ENCODE measurements at places on chromosomes 11 and 22.

DNA sequence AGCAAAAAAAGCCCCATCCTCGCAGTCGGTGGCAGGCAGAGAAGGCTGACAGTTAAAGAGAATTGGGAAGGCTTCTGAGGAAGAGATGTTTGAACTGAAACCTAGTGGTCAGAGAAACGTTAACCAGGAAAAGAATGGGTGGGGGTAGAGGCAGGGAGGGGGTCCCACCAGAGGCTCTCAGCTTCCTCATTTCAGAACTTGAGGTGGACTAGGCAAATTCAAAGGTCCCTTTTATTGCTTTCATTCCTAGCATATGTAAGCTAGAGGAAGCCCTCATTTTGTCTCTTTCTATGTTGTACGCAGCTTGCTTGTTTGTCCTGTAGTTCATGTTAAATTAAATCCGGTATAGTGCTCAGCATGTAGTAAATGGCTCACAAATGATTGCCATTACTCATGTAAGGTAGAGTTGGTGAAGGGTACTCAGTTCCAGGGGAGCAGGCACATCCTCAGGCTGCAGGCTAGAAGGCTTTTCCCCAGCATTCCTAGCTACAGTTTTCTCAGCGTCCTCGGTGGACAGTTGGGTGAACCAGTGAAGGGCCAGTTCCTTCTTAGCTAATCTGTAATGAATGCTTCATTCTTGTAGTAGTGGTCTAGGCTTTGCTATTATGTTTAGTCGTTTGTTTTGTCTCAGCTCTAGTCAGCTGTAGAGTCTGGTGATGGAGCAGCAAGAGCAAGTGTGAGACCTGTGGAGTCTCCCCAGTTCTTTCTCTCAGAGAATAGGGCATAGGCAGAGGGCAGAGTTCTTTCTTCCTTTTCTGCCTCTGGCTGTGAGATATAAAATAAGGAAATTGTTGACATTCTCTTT lies 58.6 kb downstream of the UVRAG start:
- DNase-seq, result no peak

DNA sequence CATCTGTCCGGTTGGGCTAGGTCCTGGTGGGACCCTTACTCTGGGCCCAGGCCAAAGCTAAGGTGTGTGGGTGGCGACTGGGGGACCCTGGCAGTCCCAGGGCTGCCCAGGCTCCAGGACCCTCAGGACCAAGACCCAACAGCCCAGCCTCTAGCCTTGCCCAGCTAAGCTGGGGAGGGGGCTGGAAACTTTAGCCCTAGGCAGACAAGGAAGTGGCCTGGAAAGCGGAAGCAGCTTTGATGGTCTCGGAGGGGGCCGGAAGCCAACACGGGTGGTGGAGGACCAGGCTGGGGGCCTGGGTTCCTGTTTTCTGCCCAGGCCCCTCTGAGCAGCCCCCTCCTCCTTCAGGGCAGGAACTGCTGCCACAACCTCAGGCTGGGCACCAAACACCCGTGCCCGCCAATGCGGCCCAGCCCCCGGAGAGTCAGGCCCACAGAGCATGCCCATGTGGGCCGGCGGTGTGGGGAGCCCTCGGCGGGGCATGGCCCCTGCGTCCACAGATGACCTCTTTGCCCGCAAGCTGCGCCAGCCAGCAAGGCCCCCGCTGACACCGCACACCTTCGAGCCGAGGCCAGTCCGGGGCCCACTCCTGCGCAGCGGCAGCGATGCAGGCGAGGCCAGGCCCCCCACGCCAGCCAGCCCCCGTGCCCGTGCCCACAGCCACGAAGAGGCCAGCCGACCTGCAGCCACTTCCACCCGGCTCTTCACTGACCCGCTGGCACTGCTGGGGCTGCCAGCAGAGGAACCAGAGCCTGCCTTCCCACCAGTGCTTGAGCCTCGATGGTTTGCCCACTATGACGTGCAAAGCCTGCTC lies 2.8 kb downstream of the SIPA1 start:
- DNase-seq, result peak; percentile 29

DNA sequence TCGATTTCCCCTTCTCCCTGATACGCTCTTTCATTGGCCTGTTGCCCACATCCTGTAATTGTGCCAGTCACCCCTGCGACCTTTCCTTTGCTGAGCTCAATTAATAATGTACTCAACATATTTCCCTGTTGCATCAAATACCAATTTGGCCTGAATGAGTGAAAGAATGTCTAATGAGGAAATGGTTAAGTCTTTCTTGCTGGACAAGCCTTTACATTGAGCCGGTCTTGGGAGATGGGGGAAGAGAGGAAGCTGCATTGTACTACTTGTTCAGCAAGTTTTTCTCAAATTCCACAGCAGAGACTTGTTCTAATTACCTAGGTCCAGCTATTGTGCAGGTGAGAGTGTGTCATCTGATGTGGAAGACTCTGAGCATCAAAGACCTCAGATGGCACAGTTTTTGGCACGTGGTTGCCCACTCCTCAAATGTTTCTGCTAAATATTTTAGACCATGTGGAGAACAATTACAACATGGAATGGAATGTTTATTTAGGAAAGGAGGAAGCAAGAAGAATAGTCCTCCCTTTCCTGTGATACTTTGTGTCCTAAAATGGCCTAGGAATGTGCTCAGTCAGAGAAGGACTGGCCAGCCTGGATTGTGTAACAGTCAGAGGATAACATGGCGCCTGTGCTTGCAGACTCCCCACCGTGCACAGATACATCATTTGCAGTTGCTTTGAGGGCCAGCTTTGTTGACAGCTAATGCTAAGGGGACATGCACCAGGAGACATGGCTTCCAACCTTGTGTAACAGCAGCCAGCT lies 129.5 kb upstream of the E2F8 start:
- no peak for DNase-seq

DNA sequence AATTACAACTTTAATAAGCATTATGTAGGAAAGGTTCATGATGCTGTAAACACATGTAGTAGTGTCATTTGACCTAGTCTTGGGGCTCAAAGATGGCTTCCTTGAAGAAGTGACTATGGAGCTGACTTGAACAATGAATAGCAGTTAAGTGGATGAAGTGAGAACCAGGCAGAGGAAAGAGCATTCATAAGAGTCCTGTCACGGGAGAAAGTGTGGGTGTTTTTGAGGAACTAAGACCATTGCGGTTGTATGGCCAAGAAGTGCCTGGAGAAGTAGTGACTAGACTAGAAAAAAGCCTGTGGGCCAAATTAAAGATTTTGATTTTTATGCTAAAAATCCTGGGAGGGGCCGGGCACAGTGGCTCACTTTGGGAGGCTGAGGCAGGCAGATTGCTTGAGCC lies 7.2 kb upstream of the IL18BP start:
- DNase-seq, result no peak

- DNase-seq, result no peak
Observed at GRCh38 chr11:70736937-70737640, 338.8 kb downstream of the CTTN start.

DNA sequence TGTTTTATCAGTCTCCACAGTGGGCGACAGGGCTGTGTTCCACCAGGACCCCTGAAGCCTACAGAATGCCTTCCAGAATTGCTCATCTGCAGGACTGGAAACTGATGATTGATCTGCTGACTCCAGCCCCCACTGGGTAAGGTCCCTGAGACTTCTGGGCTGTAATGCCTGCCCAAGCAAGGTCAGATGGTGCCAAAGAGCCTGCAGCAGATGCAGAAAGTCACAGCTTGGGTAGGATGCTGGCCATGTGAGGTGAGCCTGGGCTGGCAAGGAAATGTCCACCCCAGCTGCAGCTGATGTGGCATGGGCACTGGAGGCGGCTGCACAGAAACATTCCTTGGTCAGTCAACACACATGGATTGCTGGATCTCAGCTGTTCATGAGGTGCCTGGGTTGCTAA lies 30.9 kb downstream of the LRRC32 start:
- no peak for DNase-seq

DNA sequence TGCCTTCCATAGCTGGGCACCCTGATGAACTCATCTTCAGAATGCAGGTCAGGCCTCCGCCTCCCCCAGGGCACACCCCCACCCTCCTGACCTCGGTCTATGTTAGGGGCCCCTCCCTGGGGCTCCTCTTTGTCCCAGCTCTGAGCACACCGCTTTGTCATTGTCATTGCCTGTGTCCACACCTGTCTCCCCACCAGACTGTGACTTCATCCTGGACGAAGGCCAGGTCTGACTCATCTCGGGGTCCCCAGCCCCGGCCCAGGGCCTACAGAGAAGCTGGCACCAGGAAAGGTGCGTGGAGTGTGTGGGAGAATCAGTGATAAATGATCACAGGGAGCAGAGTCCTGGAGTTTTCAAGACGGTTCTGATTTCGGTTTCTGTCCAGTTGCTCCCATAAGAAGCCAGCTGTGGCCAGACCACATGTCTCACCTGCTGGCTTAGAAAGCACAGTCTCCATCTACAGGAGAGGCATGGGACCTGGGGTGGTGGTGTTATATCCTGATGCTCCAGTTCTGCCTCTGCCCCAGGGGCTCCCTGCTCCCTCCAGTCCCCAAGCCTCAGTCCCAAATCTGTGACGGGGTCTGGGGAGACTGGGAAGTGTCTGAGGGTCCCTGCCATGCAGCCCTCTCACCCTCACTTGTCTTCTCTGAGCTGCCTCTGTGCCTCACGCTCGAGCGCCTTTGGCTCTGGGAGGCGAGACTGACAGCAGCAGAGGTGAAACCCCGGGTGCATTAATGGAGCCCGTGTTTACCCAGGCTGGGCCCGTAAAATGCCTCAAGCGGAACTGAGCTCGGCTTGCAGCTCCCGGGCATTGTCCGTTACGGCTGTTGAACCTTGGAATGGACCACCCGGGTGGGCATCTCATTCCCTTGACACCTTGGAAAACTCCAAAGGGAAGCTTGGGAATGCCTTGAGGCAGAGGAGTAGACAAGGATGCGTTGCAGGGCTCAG lies 85.5 kb upstream of the WNT11 start:
- no peak for DNase-seq

- DNase-seq, result no peak
Observed at GRCh38 chr11:115557681-115558080, 53.5 kb upstream of the CADM1 start.

GRCh38 chr22:21626073-21626734 lies 3.6 kb downstream of the YDJC start:
- no peak for DNase-seq

- no peak for DNase-seq
Observed at GRCh38 chr11:75969626-75970308, 154.8 kb downstream of the UVRAG start.

- DNase-seq, result no peak
Observed at GRCh38 chr11:127074151-127074761, 73.7 kb upstream of the KIRREL3 start.

DNA sequence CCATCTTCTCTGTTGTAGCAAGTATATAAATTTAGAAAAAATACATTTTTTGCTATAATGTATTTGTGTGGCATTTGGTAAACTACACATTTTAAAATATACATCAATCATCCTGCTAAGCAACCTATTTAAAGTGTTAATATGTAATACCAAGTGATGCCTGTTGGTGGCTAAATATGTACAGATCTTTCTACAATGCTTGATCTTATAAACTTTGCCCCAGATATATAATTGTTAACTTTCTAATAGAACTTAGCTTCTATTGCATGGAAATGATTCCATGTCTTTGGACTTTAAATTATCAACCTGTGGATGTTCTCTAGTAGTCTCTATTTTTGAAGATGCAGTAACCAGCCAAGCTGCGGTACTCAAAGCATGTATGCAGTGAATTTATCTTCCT lies 1260.4 kb upstream of the RAG2 start:
- DNase-seq, result no peak

- no peak for DNase-seq
Observed at GRCh38 chr22:35582218-35582860, 34.8 kb downstream of the MB start.

- peak; percentile 88 for DNase-seq
Observed at GRCh38 chr11:68121067-68121899, at the start of gene CHKA. TSS of gene CHKA (minus strand) at chr11:68121388. CDS start at chr11:68121177, 211 bp downstream.

- DNase-seq, result no peak
Observed at GRCh38 chr22:33906475-33906874, 13.8 kb downstream of the LARGE1 start.

DNA sequence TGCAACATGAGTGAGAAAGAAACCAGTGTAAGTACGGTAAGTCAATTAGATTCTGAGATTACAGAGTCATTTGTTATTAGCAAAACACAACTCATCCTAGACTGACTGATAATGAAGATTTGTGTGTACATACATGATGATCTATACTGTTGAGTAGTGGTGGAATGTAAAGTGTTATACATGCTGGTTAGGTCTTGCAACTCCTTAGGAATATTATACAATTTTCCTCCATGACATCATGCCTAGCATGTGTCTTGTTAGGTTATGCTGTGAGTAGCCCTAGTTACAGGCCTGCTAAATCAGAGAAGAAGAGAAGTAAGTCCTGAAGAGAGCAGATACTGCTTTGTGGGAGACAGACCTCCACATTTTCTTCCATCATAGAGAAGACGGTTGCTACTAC lies 880.6 kb downstream of the LUZP2 start:
- DNase-seq, result no peak

Measured in stimulated activated CD4-positive, alpha-beta T cell treated with anti-CD3 and anti-CD28 coated beads, Interleukin-4, amount 100 ng/mL, for 4 hours (primary cell).